ENCODE measurements at places on chromosomes 5 and 9. TPM values are rescaled to one million over a fixed set of nuclear protein-coding genes. Genes with fewer than 3 reads are reported as not detected.

Gene ANKDD1B
- 0.17 TPM for total RNA-seq

Gene HMGCS1
- total RNA-seq: 93.3 TPM

Gene SH3PXD2B
- total RNA-seq: 0.17 TPM

Gene STING1
- total RNA-seq: 114 TPM

Gene MEIKIN
- not detected for total RNA-seq

Gene BTNL3
- not detected for total RNA-seq

Gene TEX48
- total RNA-seq: 0.69 TPM

Gene ALDH1A1
- not detected for total RNA-seq

Gene TOR4A
- 4.8 TPM for total RNA-seq

Gene PTGDS
- not detected for total RNA-seq

Gene PCDHA3
- not detected for total RNA-seq

Gene IRX2
- not detected for total RNA-seq

Gene OR1Q1
- not detected for total RNA-seq

Gene SLC6A18
- total RNA-seq: not detected

Gene C5orf52
- total RNA-seq: not detected

Gene IFNA6
- not detected for total RNA-seq

Gene PHYHD1
- not detected for total RNA-seq

Gene NR2F1
- total RNA-seq: not detected

Gene CYLC2
- total RNA-seq: not detected

Gene AK8
- total RNA-seq: not detected

Gene PCDHA1
- total RNA-seq: not detected

Gene LECT2
- not detected for total RNA-seq

Gene CACFD1
- 0.97 TPM for total RNA-seq

Gene CTSL
- 1.9 TPM for total RNA-seq

Gene CCNB1
- total RNA-seq: 159 TPM

Gene SPARC
- total RNA-seq: 0.15 TPM
